ENCODE measurements at places on chromosomes 1 and 21.

- peak; percentile 93 for DNase-seq
These were observed 9.3 kb upstream of the CAPN2 start for GRCh38 chr1:223702735-223703667.

DNA sequence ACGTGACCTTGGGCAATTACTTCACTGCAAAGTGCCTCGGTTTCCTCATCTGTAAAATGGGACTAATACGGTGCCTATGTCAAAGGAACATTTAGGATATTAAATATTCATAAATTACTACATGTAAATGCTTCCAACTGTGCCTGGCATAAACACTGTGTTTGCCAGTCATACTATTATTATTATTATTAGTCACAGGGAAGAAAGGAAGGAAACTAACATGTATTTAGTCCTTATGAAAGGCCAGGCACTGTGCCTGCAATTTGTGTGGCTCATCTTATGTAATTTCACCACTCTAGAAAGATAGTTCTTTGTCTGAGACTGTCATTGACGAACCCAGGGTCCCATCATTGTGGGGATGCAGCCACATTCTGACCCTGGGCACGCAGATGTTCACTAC, 45.0 kb downstream of the EPHB2 start:
- no peak for DNase-seq

GRCh38 chr1:13517193-13517812, 3.5 kb upstream of the LRRC38 start:
- no peak for DNase-seq

DNA sequence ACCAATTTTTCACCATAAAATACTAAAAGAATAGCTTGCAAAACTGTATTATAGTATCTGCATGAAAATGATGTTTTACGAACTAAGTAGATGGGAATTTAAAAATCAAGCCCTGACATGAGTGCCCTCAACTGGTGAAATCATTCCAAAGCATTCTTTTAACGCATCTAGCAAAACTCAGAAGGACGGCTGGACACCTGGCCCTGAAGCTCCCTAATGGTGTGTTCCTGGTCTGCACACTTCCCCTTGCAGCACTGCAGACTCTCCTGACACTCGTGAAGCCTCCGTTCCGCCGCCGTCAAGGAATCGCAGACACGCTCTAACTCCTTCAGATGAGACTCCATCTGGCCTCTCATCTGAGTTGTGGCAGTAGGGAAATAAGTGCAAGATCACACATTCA, 39.9 kb downstream of the ODF2L start:
- no peak for DNase-seq

GRCh38 chr1:85289207-85289847, 12.9 kb upstream of the BCL10 start:
- peak; percentile 95 for DNase-seq

DNA sequence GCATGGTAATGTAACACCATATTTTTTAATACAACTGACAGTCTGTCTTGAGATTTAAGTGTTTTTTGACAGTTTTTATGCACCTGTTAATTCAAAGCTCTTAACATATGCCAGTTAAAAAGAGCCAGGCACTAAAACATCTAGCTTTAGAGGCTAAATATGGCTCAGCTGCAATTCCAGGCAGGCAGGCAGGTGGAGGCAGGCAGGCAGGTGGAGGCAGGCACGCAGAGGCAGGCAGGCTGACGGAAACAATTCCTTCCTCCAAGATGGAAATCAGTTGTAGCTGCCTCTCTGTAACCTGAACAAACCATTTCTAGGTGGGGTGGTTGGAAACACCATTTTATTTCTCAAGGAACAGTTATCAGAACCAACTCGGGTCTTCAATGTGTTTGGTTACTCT, 51.2 kb downstream of the GORAB start:
- no peak for DNase-seq

- DNase-seq, result no peak
These were observed 17.6 kb upstream of the PARP1 start for GRCh38 chr1:226425431-226426031.

- DNase-seq, result no peak
These were observed 295.1 kb downstream of the SIPA1L2 start for GRCh38 chr1:232334811-232335210.

- DNase-seq, result peak; percentile 76
These were observed 997 bp downstream of the IFNAR2 start for GRCh38 chr21:33230545-33231324.

GRCh38 chr1:55141295-55141893, 73.8 kb downstream of the USP24 start:
- DNase-seq, result no peak

- no peak for DNase-seq
These were observed 81.1 kb upstream of the HMGB4 start for GRCh38 chr1:33782776-33783175.

DNA sequence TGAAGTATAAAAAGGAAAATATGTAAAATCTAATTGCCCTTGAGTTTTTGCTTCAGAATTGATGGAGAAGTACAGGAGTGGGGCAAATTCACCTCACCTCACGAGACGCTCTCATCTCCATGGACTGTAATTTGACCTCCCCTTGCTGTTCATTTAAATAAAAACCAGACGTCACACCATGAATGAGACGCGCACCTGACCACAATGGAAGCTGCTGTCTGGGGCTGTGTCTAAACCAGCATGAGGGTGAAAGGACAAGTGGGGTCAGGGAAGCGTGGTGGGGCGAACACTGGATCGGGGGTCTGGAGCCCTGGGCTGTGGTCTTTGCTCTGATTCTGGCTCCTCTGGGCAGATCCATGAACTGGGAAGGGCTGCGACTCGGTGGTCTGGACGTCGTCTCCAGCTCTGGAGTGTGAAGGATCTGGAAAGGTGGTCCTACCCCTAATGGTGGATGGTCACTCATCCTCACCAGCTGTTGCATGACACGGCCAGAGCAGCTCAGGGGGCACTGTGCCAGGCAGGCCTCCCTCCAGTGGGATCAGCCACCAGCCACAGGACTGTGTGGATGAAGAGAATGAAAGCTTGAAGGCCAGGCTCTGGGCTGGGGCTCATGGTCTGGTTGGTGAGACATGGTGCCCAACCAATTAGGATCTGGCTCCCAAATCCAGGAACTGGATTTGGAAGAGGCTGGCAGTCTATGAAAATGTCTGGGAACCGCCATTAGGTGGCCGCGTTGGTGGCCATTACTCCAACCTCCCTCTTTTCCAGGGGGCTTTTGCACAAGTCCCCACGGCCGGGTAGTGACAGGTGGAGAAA, 728.6 kb downstream of the PTPRU start:
- DNase-seq, result no peak

- DNase-seq, result no peak
These were observed 16.2 kb upstream of the OTUD3 start for GRCh38 chr1:19866029-19866428.

DNA sequence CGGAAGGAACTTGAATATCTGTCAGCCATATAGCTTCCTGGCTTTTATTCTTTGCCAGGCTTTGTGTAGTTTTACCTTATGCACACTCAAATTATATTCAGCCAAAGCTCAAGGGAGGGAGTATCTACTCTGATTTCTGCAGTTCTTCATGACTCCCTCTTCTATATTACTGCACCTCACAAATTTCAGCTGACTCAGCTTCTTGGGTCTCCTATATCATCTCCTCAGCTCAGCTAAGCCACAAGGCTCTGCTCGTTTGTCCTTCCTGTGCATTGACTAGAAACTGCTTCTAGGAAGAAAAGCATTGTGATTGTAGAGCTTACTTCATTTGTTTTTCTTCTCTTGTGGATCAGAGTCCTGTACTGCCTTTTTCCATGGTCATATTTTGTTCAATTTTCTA, 37.4 kb downstream of the BTBD8 start:
- DNase-seq, result no peak

- DNase-seq, result no peak
These were observed 8.1 kb downstream of the KRTAP10-1 start for GRCh38 chr21:44531606-44532564.

Measured in RKO (cell line).